ENCODE measurements at places on chromosomes 3 and 15. TPM values are rescaled to one million over a fixed set of nuclear protein-coding genes. Genes with fewer than 3 reads are reported as not detected.

Gene ALCAM
- 270 TPM for total RNA-seq

GRCh38 chr15:74541494-74542165 lies 610 bp downstream of the ARID3B start:
- no peak for DNase-seq

GRCh38 chr15:93414576-93415231 lies 325.7 kb upstream of the RGMA start:
- DNase-seq: no peak

DNA sequence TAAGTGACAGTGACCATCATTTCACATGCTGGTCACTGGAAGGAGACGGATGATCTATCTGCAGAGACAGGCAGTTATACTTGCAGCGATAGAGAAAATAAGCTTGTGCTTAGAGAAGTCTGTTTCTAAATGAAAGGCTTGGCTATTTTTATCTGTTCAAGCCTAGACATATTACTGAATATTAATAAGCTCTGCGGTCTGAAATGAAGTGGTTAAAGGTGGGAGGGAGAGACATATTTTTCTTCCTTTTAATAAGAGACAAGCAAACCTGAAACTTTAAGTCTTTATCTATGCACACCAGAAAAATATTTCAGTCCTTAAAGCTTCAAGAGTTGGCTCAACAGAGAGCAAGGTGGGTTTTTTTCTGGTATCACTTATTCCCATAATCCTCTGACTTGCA lies 99.0 kb downstream of the CD200R1L start:
- no peak for DNase-seq

DNA sequence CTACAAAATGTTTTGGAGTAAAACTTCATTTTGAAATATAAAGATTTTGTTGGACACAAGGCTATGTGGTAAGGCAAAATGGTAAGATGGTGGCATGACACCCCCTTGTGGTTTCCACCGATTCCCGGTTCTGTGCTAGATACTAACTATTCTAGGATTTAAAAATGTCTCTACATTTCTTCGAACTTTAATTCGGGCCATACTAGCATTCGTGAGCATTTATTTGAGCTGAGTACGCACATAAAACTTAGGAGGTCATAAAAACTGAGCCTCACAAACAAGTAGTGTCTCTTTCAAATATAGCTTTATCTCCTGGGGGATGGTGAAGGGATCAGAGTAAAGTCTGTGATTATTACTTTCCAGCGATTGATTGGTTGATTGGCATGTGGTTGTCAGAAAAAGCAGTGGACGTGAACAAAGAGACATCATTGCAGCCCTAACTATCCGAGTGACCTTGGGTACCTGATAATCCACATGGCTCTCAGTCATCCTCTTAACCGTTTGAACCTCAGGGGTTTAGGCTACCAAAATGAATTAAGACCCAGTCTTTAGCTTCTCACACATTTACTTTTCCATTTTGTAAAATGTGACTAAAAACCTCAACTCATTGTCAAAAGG lies 1.1 kb upstream of the ZNF639 start:
- no peak for DNase-seq

Measured in chondrocyte (in vitro differentiated cells).